ENCODE measurements at places on chromosomes 2 and 18. TPM values are rescaled to one million over a fixed set of nuclear protein-coding genes. Genes with fewer than 3 reads are reported as not detected.

The KCNS3 gene
- 4.0 TPM for total RNA-seq

GRCh38 chr2:19462256-19462645 lies 103.8 kb upstream of the OSR1 start:
- no peak for DNase-seq

DNA sequence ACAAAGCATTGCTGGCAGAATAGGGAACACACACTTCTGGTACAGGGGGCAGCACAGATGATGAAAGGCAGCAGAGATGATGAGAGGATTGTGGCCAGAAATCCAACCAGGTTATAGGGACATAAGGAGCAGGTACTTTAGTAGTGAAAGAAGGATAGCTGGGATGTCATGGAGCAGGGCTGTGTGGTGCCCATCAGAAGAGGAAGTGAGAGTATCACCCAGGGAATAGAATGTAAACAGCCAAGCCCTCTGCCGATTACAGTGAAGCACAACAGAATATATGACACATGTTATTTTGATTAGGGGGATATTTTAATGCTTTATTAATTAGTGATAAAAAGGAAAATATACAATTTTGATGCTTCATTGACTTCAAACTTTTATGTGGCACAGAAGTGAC lies 883.4 kb upstream of the CDH2 start:
- DNase-seq, result no peak

DNA sequence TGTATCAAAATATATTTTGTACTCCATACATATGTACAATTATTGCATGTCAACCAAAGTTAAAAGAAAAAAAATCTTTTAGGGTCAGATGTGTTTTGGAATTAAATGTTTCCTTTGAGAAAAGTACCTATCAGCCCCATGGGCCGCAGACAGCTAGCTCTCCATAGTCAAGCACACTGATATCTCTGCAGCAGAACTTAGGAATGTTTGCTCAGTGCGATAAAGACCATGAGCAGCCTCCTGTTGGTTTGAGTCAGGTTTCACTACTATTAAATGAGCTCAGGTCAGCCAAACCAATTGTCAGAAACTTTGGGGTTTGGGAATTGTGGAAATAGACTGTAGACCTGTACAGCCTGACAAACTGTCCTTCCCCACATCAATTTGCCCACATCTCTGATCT lies 33.7 kb downstream of the LCT start:
- no peak for DNase-seq

The SRSF7 gene
- 50.5 TPM for total RNA-seq

Measured in left ventricle myocardium inferior (tissue), 1 donor.